ENCODE measurements at places on chromosomes 1 and 21.

DNA sequence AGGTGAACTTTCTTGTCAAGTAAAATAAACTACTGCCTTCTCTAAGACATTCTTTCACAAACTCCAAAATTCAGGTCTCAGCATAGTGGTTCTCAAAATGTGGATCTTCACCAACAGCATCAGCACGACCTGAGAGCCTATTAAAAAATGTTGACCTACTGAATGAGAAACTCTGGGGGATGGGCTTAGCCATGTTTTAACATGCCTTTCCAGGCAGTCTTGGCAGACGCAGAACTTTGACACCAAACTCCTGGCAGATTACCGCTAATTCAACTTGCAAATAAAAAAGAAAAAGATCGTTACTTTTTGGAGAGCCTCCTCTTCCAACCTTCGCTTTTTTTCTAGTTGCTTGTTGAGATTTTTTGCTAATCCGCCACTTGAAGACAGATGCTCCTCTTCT lies 35.1 kb downstream of the ARHGAP29 start:
- DNase-seq = no peak

- no peak for DNase-seq
Observed at GRCh38 chr1:207040181-207040533, 7.6 kb upstream of the C1orf116 start.

- no peak for DNase-seq
Observed at GRCh38 chr1:17671314-17671705, 83.8 kb upstream of the ACTL8 start.

- DNase-seq = no peak
Observed at GRCh38 chr1:86409416-86410021, 13.4 kb upstream of the ODF2L start.
